Stimulated activated CD8-positive, alpha-beta memory T cell treated with anti-CD3 and anti-CD28 coated beads, Interleukin-2, amount 100 ng/mL, for 1 hour (primary cell): ENCODE measurements at places on chromosomes 11 and 22.

GRCh38 chr22:39658367-39658766 is 87.8 kb downstream of the CACNA1I start:
- no peak for DNase-seq

GRCh38 chr11:2380807-2381350 is 3.8 kb downstream of the CD81 start:
- no peak for DNase-seq

DNA sequence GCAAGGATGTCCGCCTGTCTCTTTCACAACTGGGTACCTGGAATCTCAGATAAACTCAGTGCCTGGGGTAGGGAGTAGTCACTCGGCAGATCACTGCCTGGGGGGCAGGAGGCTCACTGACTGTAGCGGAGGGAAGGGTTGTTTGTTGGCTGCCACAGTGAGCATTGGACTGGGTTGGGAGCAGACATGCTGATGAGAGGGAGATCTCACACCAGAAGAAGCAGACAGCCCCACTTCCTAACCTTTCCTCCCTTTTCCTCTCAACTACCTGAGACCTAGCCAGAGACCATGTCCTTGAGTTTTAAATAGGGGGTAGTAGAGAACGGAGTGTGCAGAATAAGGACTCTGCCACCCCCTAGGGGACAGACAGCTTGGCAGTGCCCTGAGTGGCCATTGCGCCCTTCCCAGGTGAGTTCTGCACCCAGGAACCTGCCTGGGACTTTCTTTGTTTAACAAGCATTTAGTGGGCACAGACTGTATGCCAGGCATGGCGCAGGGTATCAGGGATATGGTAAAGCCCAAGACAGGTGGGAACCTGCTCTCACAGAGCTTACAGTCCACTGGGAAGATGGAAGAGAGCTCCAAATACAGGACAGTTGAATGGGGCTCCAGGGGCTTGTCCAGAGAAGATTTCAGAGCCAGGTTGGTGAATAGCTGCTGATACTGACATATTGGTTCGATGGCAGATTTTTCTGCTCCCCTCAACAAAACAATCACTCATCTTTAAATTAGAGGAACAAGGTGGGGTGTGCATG is 115.7 kb upstream of the NNMT start:
- no peak for DNase-seq

DNA sequence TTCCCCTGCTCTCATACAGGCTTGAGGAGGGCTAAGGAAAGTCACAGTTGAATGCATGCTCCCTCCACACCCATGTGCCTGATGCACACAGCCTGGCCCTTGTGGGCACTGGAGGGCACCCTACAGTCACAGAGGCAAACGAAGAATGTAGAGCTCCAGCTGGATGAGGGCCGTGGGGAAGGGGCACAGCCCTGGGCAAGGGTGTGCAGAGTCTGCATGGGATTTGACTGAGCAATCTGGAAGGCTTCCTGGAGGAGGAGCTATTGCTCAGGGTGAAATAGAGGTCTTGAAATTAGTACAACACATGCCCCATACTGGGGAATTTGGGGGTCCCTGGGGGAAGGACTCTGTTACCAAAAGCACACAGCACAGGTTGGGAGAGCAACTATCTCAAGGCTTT is 64.0 kb downstream of the KCNQ1 start:
- DNase-seq, result no peak

DNA sequence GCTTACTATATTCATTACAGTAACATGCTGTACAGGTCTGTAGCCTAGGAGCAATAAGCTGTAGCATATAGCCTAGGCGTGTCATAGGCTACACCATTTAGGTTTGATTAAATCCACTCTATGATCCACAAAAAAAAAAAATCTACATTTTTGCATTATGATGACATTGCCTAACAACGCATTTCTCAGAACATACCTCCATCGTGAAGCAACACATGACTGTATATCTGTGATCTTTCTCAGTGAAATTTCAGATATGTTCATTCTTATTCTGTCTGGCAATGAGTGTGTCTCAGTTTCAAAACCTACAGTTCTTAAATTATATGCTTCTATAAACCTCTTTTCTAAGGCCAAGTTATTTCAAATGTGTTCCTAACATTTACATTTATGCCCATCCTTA is 140.3 kb downstream of the CADM1 start:
- DNase-seq, result no peak

GRCh38 chr22:31282748-31283468 is 9.4 kb downstream of the PIK3IP1 start:
- no peak for DNase-seq

DNA sequence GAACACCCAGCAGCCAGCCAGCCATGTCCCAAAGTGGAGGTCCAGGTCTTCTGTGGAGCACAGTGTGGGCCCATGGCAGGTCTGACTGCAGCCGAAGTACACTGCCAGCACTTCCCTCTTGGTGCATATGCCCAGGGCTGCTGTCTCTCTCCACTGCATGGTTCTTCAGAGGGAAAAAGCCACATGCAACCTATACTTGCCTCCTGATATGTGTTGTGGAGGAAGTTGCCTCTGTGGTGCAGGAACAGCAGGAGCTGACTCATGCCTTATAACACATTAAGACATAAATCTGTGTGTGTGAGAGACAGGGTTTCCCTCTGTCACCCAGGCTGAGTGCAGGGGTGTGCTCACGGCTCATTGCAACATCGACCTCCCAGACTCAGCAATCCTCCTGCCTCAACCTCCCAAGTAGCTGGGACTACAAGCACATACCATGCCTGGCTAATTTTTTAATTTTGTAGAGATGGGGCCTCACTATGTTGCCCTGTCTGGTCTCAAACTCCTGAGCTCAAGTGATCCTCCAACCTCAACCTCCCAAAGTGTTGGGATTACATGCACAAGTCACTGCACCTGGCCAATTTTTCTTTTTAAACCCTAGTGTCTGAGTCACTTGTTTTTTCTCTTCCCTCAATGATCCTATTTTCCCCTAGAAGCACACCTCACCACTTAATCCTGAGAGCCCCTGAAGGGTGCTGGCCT is 98.8 kb downstream of the MPPED2 start:
- DNase-seq, result no peak

GRCh38 chr11:86579406-86579731 is 93.0 kb downstream of the ME3 start:
- DNase-seq, result no peak

DNA sequence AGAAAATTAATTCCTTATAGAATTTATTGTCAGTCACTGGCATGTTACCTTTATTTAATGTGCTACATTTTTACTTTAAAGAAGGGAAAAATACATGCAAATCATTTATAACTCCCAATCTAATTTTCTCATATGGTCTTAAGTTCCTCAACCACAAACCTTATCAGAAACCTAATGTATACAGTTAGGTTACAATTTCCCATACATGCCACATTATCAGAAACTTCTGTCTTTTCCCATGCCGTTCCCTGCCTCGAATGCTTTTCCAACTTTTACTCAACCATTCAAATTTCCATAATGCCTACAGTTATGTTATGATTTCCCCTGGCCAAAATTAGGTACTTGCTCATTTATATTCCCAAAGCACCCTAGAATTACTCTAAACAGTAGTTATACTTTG is 13.5 kb downstream of the RSF1 start:
- no peak for DNase-seq

- no peak for DNase-seq
Measured at GRCh38 chr11:13287036-13287435, 9.4 kb downstream of the BMAL1 start.

GRCh38 chr11:85918910-85919794 is 64.0 kb downstream of the CCDC83 start:
- no peak for DNase-seq

DNA sequence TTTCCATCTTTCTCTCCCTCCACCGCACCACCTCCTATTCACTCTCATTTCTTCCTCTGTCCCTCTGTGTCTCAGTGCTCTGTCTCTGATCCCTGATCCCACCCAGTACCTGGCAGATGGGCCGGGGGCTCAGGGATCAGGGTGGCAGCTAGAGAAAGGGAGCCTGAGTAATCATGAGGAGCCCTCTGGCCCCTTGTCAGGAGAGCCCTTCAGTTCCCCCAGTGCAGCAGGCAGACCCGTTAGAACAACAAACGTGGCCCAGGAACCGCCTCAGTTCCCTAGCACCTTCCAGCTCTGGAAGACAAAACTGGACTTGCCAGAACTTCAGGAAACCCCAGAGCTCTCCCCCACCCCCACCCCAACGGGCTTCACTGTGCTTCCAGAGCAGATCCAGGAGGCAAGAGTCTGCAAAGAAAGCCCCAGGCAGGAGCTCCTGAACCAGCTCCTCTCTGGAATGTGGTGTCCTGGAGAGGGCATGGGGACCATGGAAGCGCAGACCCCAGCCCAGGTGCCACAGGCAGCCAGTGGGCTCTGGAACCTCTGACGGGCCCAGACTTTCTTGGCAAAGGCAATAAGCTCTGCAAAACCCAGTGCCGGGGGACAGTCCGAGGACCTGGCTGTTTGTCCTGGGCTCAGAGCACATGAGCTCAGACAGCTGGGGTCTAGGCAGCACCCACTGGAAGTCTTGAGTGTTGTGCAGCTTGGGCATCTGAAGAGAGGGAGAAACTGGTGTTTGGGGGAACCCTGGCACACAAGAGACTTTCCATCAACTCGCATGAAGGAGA is 43.2 kb downstream of the LMO1 start:
- DNase-seq, result no peak

- DNase-seq, result no peak
Measured at GRCh38 chr22:41943661-41944209, 3.2 kb downstream of the CENPM start.

DNA sequence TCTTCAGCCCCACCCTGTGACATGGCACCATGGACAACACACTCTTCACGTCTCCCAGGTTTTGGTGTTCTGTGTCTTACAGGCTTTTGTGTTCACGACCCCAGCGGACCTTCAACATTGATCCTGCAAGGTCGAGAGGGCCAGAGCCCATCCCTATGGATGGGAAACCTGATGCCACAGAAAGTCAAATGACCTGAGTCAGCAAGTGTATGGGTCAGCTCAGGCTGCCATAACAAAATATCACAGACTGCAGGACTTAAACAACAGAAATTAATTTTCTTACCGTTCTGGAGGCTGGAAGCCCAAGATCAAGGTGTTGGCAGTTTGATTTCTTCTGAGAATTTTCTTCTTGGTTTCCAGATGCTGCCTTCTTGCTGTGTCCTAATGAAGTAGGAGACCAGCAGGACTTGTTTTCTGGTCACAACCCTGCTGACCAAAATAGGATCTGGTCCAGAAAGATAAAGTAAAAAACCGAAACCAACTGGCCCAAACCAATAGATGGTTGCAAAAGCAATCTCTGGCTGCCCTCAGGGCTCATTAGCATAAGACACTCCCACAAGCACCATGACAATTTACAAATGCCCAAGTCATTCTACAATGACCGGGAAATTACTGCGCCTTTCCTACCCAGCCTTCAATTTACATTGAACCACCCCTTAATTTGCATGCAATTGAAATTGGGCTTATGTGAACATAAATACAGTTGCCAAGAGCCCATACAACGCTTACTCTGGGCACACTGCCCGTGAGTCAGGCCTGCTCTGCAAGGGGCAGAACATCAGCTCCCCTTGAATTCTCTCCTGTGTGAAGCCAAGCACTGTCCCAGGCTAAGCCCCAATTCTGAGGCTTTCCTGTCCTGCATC is 113.9 kb downstream of the RPS6KA4 start:
- no peak for DNase-seq

DNA sequence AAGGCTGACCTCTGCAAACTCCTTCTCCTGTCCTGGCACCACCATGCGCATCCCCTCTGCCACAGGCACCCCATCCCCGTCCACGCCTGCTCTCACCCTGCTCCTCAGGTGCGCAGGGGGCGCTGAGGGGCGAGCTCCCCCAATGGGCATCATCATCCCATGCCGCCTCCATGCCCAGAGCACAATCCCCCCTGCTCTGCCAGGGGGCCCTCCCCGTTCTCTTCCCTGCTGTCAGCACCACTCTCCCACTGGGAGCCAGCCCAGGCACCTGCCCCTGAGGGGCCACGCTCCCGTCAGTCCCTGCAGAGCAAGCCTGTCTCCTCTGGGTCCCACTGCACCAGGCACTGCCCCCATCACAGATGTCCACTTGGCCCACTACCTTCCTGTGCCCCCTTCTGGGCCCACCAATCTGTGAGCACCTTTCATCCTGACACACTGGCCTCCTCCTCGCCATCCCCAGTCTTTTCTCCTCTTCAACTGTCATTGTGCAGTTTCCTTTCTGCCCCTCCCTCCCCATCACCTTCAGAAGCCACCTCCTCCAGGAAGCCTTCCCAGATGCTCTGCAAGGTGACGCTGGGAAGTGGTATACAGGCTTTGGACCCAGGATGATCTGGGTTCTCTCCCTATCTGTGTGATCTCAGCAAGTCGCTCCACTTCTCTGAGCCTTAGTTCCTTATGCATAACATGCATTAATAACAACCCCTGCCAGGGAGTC is 62.6 kb downstream of the CYTH4 start:
- DNase-seq, result no peak

DNA sequence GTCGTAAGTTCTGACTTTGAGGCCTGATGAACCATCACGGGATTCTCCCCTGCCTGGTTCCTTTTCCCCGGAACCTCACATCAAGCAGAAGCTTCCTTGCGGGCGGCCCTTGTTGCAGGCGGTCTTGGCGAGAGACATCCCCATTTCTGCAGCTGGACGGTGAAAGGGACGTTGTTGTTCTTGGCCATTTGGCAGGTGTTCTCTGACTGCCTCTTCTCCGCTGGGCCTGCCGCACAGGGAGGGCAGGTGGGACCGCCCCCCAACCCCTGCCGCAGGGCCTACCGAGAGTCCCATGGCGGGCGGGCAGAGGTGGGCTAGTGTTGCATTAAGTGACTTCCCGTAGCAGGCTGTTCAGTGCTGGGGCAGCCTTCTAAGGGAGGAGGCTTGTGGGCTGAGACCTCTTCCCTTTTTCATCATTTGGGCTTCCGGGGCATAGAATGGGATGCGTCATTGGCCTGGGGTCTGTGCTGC is 26.9 kb upstream of the GRAMD4 start:
- DNase-seq, result no peak

- DNase-seq, result no peak
Measured at GRCh38 chr22:35076630-35077029, 10.7 kb downstream of the ISX start.

DNA sequence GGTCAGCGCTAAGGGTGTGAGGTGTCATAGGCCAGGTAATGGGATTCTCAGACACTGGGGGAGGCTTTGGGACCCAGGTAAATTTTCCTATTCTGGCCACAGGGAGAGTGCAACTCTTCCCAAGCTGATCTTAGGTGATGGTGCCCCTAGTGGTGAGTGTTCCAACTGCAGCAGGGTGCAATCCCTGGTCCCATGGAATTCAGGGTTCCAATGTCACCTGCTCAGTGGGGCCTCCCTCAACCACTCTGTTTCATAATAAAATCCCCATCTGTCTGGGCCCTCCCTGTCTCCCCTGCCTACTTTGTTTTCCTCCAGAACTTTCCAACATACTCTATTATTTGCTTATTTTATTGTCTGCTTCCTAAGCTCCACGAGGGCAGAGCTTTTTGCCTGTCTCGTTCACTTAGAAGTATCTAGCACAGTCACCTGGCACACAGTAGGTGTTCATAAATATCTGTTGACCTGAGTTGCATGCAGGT is 2.9 kb upstream of the SGSM1 start:
- DNase-seq, result peak; percentile 32

- DNase-seq, result no peak
Measured at GRCh38 chr11:34235591-34236071, 122.2 kb downstream of the ABTB2 start.

GRCh38 chr22:49372111-49372529 is 455.6 kb downstream of the BRD1 start:
- no peak for DNase-seq

GRCh38 chr11:86693518-86693917 is 21.1 kb upstream of the ME3 start:
- DNase-seq, result no peak
